Activated CD8-positive, alpha-beta memory T cell treated with anti-CD3 and anti-CD28 coated beads, Interleukin-2, amount 10 ng/mL, durations not matched to agents 7 days and 5 days (primary cell): ENCODE measurements at places on chromosomes 5 and 9. TPM values are rescaled to one million over a fixed set of nuclear protein-coding genes. Genes with fewer than 3 reads are reported as not detected.
A peak's percentile ranks its signal among the peaks of the same experiment; 100 is the strongest.

PCDHA9 gene
- not detected for total RNA-seq

GRCh38 chr5:100539519-100539918, 4.3 kb downstream of the FAM174A start:
- no peaks in the 10 kb centered on the region for H3K27me3 ChIP-seq
- no peak for DNase-seq
- peaks cover 15% of the 10 kb centered on the region for H3K4me1 ChIP-seq

QSOX2 gene
- 13.6 TPM for total RNA-seq

DNA sequence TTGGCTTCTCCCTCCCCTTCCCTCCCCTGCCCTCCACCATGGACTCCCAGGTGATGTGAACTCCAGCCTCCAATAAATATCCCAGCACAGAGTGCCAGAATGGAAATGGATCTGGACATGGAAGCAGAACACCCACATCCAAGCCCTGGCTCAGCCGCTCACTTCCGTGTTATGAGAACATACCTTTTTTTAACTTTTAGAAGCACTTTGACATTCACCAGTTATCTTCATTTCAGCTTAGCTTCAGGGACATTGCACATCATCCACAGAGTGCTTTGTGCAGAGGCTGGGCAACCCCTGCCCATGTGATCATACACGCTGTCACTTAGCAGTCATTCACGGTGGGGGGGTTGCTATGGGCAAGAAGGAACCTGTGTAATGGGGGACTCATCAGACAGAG, 9.1 kb downstream of the AFAP1L1 start:
- peaks cover 51% of the 10 kb centered on the region for H3K27me3 ChIP-seq
- H3K27ac ChIP-seq: no peak overlapping the region
- no peaks in the 10 kb centered on the region for H3K4me1 ChIP-seq
- H3K4me3 ChIP-seq: no peak overlapping the region
- no peaks in the 10 kb centered on the region for H3K36me3 ChIP-seq
- DNase-seq: no peak

DNA sequence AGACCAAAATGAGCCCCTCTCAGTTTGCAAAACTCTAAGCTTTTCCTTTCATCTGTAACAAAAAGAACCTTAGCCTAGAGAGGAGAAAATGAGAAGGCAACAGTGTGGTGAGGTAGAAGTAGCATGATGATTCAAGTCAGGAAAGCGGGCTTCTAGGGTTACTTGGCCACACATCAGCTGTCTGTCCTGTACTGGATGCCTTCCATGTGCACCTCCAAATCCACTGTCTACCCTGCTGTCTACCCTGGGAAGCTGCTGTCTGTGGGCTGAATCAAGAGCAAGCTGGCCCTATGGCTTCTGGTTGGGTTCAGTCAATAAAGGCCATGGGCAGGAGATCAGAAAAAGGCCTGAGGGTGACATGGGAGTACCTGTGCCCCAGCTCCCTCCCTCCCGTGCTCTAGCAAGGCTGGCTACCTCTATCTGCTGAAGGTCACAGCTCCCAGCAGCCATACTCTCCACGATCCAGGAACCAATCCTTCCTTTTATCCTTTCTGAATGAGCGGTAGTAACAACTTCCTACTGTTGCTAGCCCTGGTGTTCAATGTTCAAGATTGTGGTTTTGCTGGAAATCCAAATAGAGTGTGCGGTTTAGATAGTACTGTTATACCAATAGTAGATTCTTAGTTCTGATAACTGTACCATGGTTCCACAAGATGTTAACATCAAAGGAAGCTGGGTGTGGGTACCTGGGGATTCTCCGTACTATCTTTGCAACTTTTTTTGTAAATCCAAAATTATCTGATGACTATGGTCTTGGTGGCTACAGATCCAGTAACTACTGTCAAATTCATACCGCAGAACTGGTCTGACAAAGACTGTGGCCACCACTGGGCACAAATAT, 191.0 kb downstream of the ESM1 start:
- DNase-seq: peak; percentile 54
- peaks cover 10% of the 10 kb centered on the region for H3K36me3 ChIP-seq
- peak overlapping the region; percentile 75 for H3K27ac ChIP-seq
- H3K4me1 ChIP-seq: peaks cover 30% of the 10 kb centered on the region

DNA sequence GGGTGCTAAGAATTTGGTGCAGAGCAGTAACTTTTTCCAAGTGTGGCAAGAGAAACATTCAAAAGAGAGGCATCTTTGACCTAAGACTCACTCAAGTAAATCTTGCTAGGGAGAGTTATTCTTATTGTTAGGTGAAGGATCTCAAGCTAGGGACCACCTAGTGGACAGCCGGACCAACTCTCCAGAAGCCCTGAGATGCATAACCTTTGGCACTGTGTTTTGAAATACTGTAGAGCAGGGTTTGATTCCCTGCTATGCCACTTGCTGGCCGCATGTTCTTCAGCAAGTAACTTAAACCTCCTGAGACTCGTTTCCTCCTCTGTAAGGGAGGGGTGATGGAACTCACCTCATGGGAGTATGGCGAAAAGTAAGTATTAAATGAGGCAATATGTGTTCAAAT, 336.1 kb upstream of the ADAMTSL1 start:
- no peak overlapping the region for H3K27ac ChIP-seq
- no peak for DNase-seq
- H3K4me1 ChIP-seq: peaks cover 2% of the 10 kb centered on the region
- H3K4me3 ChIP-seq: no peak overlapping the region
- H3K36me3 ChIP-seq: no peaks in the 10 kb centered on the region

DNA sequence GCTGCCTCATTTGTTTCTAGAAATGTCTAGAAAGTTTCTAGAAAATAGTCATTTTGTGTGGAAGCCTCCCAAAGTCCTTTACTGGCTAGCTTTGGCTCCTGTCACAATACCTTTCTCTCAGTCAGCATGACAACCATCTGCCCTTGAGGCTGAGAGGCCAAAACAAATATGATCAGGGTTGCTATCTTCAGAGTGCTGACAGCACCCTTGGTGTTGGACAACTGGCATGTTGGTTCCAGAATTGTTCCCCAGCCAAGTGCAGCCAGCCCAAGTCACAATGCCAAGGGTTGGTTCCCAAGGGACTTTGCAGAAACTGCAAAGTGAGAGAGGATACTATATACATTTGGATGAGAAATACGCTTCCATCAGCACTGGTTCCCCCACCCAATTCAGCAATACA, 140.9 kb upstream of the GAS1 start:
- no peak overlapping the region for H3K4me3 ChIP-seq
- H3K27ac ChIP-seq: no peak overlapping the region
- H3K27me3 ChIP-seq: no peaks in the 10 kb centered on the region
- DNase-seq: no peak
- H3K36me3 ChIP-seq: no peaks in the 10 kb centered on the region

DNA sequence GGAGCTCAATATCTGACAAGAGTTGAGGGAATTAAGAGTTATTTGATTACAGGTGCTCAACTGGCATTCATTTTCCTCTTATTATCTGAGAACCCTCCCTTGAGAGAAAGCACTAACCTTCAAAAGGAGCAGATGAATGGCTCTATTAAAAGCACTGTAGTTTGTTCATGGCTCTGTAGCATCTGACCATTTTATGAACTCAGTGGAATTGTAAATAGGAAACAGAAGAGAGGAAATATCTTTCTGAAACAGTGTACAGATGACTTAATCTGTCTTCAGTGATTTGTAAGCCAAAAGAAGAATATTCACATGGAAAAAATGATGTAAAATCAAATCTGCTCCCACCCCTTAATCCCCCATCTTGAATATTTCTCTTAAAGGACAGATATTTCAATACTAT, 810.4 kb upstream of the GRAMD2B start:
- H3K27me3 ChIP-seq: no peaks in the 10 kb centered on the region
- DNase-seq: no peak
- H3K36me3 ChIP-seq: no peaks in the 10 kb centered on the region
- no peaks in the 10 kb centered on the region for H3K4me1 ChIP-seq

TRPM3 gene
- not detected for total RNA-seq

DNA sequence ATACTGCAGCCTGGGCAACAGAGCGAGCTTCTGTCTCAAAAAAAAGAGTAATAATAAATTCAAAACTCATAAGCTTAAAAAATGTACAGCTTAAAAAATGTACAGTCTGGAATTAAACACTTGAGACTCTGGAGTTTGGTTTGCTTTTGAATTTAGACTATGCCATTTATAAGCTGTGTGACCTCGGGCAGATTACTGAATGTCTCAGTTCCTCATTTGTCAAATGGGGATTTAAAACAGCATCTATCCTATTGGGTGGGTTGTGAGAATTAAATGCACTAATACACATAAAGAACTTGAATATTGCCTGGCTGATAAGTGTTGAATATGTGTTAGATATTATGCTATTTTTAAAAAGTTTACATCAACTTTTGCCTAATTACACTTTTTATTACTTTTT, 98.4 kb downstream of the SCAMP1 start:
- no peaks in the 10 kb centered on the region for H3K27me3 ChIP-seq
- no peak overlapping the region for H3K4me3 ChIP-seq
- DNase-seq: no peak
- H3K27ac ChIP-seq: no peak overlapping the region
- peaks cover 3% of the 10 kb centered on the region for H3K4me1 ChIP-seq
- H3K36me3 ChIP-seq: peaks cover 27% of the 10 kb centered on the region

CCDC192 gene
- total RNA-seq: not detected

DNA sequence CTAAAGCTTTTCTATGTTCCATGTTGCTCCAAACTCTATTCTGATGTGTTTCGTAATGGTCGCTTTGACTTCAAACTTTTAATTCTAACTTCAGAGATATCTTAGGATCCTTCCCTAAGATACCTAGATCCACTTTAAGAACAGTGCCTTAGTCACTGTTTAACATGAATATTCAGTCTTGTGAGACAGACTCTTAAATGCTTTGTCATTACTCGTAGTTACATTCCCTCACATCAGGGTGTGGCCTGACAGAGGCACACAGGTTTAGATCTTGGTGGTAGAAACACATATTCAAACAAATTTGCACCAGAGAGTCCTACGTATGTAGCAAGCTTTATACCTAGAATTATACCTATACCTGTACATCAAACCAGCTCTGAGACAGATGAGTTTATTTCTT, 687.0 kb upstream of the C9orf72 start:
- no peak overlapping the region for H3K4me3 ChIP-seq
- no peaks in the 10 kb centered on the region for H3K27me3 ChIP-seq
- H3K4me1 ChIP-seq: no peaks in the 10 kb centered on the region
- H3K36me3 ChIP-seq: no peaks in the 10 kb centered on the region
- no peak overlapping the region for H3K27ac ChIP-seq

- H3K36me3 ChIP-seq: no peaks in the 10 kb centered on the region
- DNase-seq: no peak
- H3K4me1 ChIP-seq: no peaks in the 10 kb centered on the region
- no peak overlapping the region for H3K27ac ChIP-seq
These were observed 44.1 kb upstream of the ANKRD33B start for GRCh38 chr5:10519729-10520128.

SNAPC4 gene
- 12.4 TPM for total RNA-seq

LRRC19 gene
- not detected for total RNA-seq

GRCh38 chr5:32230356-32231099, 56.4 kb upstream of the GOLPH3 start:
- no peak overlapping the region for H3K4me3 ChIP-seq
- H3K36me3 ChIP-seq: peaks cover 17% of the 10 kb centered on the region
- peaks cover 3% of the 10 kb centered on the region for H3K4me1 ChIP-seq
- no peak overlapping the region for H3K27ac ChIP-seq
- no peaks in the 10 kb centered on the region for H3K27me3 ChIP-seq

- no peaks in the 10 kb centered on the region for H3K36me3 ChIP-seq
- no peaks in the 10 kb centered on the region for H3K4me1 ChIP-seq
- DNase-seq: no peak
- no peak overlapping the region for H3K27ac ChIP-seq
These were observed 11.3 kb downstream of the PROP1 start for GRCh38 chr5:177984584-177985206.

DNA sequence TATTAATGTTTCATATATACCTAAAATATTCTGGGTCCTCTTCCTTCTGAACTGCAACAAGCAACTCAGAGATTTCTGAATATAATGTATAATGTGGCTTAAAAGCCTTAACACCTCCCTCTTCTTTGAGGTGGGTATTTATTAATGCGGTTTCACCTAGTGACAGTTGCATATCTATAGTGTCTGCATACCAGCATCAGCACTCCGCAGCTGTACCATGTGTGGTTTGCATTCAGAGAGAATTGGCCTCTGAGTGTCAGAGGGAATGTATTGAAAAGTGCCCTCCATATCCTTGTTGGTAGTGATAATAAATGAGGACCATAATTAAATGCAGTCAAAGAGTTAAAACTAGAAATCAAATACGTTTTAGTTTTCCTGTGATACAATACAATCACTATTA, 256.6 kb upstream of the ARRDC3 start:
- no peak overlapping the region for H3K27ac ChIP-seq
- no peaks in the 10 kb centered on the region for H3K4me1 ChIP-seq
- no peaks in the 10 kb centered on the region for H3K36me3 ChIP-seq
- no peak overlapping the region for H3K4me3 ChIP-seq
- H3K27me3 ChIP-seq: no peaks in the 10 kb centered on the region

DNA sequence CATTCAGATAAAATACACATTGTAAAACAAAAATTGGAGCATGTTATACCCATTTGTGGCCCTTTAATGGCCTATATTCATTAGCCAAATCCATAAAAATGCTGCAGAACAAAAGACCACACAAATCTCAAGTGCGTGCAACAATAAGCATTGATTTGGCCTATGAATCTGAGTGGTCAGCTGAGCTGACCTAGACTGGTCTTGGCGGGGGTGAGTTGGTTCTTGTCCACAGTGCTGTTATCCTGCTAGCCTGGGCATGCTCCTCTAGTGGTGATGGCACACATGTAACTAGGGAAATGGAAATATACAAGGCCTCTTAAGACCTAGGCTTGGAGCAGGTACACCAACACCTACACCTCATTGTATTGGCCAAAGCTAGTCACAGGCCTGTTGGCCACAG, 122.2 kb upstream of the TBCA start:
- peaks cover 6% of the 10 kb centered on the region for H3K27me3 ChIP-seq
- no peak overlapping the region for H3K27ac ChIP-seq
- H3K4me1 ChIP-seq: no peaks in the 10 kb centered on the region
- no peak for DNase-seq
- no peak overlapping the region for H3K4me3 ChIP-seq

- no peaks in the 10 kb centered on the region for H3K36me3 ChIP-seq
- H3K4me1 ChIP-seq: no peaks in the 10 kb centered on the region
- no peak for DNase-seq
- H3K27me3 ChIP-seq: no peaks in the 10 kb centered on the region
- no peak overlapping the region for H3K27ac ChIP-seq
- H3K4me3 ChIP-seq: no peak overlapping the region
These were observed 394.5 kb upstream of the EDIL3 start for GRCh38 chr5:84779186-84779585.

FREM1 gene
- total RNA-seq: not detected

DNA sequence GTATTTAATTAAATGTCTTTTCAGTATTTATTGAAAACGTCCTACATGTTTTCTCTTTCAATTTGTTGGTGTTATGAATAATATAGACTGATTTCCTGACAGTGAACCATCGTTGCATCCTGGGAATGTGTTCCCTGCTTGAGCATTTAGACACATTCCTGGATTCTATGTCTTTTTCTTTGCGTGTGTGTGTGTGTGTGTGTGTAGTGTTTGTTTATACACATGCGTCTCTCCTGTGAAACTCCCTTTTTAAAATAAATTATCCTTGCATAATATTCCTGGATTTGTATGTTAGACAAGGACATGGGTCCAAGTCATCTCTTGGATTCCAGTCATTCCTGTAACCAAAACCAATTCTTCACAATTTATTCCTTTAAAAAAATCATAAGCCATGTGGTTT, 153.4 kb downstream of the HSPA4 start:
- no peak overlapping the region for H3K4me3 ChIP-seq
- H3K27me3 ChIP-seq: peaks cover 20% of the 10 kb centered on the region
- H3K4me1 ChIP-seq: no peaks in the 10 kb centered on the region
- DNase-seq: no peak

FYB1 gene
- 198 TPM for total RNA-seq
